ENCODE measurements at places on chromosomes 1 and 21.

DNA sequence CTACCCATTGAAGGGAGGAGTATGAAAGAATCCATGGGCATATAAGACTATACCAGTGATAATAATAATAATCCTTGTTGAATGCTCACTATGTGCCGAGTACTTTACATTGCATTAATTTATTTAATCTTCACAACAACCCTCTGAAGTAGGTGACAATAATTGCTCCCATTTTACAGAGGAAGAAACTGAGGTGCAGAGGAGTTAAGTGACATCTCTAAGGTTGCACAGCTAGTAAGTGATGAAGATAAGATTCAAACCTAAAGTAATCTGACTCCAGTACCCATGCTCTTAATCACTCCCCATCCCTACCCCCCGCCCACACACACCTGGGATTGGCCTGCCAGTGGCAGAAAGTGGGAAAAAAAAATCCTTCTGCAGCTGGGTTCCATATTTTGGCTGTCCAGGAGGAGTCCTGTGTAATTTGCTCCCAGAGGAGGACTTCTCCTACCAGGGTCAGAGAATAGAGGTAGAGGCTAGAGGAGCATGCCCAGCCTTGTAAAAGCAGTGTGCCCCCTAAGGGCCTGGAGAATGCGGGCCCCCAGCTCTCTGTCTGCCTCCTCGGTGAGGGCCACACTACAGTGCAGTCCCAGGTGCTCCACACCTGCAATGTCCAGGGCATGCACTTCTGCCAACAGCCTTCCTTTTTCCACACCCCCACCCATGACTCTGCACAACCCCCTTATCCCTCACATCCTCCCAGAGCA, 57.8 kb downstream of the TMEM53 start:
- DNase-seq = no peak

DNA sequence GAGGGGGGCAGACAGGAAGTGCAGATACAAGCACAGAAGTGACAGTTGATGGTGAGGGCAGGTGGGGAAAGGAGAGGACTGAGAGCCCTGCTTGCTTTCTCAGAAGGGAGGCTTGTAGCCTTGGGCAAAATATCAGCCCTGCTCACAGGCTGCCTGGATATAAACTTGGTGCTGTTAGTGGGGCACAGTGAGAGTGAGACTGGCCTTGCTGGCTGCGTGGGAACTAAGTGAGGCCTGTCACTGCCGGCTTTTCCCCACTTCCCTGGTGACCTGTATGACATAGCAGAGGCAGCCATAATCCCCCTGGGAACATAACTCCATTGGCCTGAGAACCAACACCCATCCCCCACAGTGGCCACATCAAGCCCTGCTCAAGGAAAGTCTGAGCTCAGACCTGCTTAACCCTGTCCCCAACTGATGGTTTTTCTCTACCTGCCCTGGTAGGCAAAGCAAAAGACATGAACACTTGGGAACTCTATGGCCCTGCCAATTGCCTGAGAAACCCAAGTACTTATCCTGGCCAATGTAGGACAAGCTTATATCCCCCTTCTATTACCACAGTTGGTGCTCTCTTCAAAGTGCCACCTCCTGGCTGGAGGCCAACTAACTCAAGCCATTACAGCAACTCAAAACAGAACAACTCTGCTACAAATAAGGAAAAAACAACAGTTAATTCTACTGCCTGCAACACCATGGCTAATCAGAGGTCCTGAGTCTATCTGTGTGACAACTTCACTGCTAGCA, 472.7 kb downstream of the PLPP3 start:
- DNase-seq = no peak

DNA sequence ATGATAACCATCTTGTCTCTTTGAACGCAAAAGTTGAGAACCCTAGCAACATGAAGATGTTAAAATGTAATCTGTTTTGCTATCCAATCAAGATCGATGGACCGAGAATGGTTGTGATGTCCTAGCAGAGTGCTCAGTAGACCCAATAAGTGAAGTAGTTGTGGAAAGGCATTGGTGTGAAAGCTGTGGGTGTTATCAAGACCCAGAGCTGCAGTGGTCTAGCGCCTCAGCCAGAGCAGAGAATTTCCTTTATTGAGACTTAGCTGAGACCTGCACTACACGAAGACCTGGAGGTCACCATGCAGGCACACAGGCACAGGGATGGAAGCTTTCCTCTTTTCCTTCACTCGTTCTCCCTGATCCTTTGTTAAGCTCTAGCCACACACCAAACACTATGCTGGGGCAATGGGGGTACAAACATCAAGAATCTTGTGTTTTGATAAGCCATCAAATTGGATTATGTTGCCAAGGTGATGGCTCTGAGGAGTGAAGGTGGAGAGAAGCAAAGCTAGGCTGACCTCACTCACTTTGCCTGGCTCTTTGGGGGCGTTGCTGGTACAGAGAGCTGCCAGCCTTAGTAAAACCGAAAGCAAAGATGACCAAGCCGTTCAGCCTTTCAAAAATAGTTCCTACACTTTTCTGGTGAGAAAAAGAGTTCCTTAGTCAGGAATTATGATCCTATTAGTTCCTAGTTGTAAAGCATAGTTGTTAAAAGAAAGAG, 24.1 kb downstream of the METTL13 start:
- DNase-seq = no peak

GRCh38 chr21:28339403-28339802, 653.3 kb downstream of the LTN1 start:
- DNase-seq = no peak

GRCh38 chr1:110008971-110009565, 24.5 kb downstream of the AHCYL1 start:
- DNase-seq = no peak

DNA sequence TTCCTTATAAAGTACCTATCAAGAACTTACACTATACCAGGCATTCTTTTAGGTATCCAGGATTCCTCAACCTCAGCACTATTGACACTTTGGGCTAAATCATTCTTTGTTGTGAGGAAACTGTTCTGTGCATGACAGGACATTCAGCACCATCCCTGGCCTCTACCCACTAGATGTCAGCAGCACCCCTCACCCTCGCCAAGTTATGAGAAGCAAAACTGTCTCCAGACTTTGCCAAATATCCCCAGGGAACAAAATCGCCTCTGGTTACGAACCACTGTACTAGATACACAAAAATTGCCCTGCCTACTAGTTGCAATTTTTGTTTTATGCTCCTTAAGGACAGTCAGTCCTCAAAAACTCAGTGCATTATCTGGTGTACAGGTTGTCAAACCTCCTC, 35.7 kb downstream of the PALMD start:
- DNase-seq = no peak
